NCI-H1417 treated with DMSO at 0.1 percent for 48 hours (cell line): ENCODE measurements at places on chromosomes 6 and 20.

GRCh38 chr6:75317503-75318206 lies 33.1 kb upstream of the TMEM30A start:
- DNase-seq: no peak

DNA sequence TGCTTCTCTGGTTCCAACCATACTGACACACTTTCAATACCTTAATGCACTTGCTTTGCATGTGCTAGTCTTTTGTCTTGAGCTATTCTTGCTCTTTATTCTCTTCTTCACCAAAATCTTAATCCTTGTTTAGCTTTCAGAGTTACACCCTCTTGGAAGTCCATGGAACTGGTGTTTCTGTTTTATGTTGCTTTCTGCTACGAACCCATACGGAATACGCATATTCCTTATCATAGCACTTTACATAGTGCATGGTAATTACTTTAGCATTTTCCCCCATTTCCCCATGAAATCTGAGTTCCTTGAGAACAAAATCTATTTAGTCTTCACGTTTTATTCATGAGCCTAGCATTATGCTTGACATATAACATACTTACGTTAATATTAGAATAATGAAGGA lies 270.9 kb downstream of the NKAIN2 start:
- DNase-seq: no peak

- DNase-seq: no peak
Measured at GRCh38 chr6:31663961-31664789, 622 bp downstream of the GPANK1 start.

DNA sequence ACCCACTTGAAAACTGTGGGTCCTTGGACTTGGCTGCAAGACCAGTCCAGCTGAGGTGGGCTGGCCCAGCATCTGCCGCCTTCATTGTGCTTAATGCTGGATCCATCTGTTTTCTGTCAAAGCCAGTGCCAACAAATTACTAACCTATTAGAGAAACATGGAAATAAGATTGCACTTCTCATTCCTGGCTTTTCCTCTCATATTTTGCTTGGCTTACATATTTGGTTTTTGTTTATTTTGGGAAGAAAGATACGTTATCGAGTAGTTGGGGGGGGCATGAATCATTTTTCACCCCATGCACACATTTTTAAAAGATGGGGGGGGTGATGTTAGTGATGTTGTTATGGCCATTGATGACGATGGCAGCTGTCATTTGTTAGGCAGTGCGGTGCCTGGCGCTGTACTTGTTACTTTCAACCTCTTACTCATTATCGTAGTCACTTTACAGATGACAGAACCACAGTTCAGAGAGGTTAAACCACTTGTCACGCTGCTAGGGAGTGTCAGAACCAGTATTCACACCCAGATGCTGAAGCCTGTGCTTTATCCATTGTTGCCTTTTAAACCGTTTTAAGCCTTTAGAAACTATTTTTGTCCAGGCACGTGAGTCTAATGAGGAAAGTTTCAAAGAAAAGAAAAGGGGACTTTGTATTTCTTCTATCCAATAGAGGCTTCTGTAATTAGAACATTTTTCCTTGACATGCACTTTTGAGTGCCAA lies 180.0 kb downstream of the TMEM242 start:
- no peak for DNase-seq

GRCh38 chr20:38275815-38276550 lies 15.4 kb upstream of the KIAA1755 start:
- no peak for DNase-seq

DNA sequence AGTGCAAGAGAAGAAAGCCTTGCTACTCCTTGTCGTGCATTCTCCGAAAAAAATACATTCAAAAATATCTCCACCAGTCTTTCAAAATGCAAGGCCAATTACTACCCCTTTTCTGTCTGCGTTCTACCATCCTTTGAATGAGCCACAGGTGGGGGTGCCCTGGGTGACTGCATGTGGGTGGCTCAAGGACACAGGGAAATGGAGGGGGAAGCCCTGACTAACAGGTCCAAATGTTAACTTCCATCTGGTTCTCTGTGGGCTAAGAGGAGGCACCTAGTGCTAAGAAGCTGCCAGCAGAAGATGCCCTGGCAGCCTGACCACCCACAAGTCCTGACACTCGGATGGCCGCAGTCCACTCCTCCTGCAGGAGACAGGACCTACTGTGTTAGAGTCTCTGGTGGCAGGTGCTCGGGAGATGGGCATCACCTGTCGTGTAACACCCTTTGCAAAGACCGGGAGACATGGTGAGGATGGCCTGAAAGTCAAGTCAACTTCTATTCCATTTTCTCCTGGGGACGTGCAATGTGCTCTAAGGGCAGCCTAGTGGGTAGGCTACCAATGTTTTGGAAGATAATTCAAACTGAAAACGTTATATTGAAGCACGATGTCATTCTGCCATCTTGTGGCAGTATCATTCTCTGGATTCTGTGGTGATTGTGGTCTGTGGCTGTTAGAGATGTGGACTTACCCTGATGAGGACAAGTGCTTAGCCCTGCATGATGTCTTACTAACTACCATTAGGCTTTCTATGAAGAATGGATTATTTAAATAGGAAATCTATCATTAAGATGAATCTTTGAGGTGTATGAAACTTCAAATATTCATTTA lies 27.4 kb upstream of the IGF2R start:
- no peak for DNase-seq

GRCh38 chr6:45822246-45822812 lies 193.3 kb downstream of the CLIC5 start:
- no peak for DNase-seq

DNA sequence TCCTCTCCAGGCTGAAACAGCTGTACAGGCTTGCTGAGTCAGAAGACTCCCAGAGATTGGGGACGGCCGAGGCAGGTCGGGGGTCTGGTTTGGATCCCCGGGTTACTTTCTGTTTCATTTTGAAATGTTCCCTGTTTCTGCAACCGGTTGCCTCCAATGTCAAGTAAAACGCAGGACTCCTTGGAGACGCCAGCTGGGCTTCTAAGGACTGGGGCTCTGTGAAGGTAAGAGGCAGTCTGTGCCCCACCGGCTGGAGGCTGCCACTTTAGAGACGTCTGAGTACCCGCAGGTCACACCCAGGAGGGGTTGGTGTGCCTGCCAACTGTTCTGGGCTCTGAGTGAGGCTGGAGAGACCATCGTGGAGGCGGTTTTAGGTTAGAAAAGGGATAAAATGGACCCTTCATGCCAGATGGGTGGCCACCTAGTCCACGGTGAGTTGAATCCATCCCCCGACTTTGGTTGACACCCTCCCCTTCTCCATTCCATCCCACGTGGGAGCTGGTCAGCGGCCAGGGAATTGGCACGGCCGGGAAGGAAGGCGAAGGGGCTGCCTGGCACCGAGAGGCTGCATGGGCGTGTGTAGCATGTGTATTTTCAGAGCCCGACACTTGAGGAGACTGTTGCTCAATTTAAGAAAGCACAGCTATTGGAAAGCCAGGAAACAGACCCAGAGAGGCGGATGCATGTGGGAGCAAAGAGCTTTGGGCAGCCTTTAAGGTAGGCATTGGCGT lies 240.9 kb downstream of the PHACTR1 start:
- DNase-seq: no peak

GRCh38 chr6:15411766-15412165 lies 165.9 kb downstream of the JARID2 start:
- no peak for DNase-seq

GRCh38 chr20:19114410-19114809 lies 98.0 kb upstream of the SLC24A3 start:
- no peak for DNase-seq

- DNase-seq: no peak
Measured at GRCh38 chr20:35021831-35022230, 66.2 kb downstream of the MYH7B start.

DNA sequence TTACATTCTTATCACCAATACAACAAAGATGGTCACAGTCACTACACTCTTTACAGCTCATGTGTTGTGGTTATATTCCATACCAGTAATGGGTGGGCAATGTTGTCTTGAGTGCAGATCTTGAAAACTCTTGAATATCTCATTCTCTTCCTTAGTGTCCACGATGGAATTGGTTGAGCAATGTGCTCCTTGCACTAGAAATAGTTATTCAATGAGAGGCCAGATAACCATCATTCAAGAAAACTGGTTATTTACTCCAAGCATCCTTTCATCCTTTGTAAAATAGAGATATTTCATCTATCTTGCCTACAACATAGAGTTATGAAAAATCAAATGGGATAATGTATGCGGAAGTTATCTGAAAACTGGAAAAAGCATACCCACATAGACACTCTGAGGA lies 215.9 kb downstream of the ARHGAP18 start:
- DNase-seq: no peak

GRCh38 chr20:12775041-12775440 lies 233.7 kb upstream of the SPTLC3 start:
- DNase-seq: no peak

- no peak for DNase-seq
Measured at GRCh38 chr6:77650098-77650663, 2.7 kb upstream of the MEI4 start.

GRCh38 chr6:13866301-13866700 lies 51.9 kb upstream of the MCUR1 start:
- no peak for DNase-seq

DNA sequence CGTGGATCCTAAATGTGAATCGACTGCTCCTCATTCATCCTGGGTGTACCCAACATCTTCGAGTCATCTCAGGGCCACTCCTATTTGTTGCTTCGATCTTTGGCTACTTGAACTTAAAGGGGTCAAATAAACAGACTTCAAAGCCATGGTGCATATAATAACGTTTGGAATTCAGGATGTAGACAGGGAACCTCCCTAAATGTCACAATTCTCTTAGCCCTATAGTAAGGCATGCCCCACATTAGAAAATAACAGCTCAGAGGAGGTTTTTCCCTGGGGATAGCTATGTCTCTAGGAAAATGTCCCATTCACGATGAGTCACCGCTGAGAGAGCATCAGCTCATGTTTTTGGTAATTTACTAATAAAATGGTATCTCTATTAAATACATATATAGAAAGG lies 54.8 kb upstream of the BMP6 start:
- no peak for DNase-seq

GRCh38 chr6:107075951-107076381 lies 39.3 kb downstream of the BEND3 start:
- no peak for DNase-seq

DNA sequence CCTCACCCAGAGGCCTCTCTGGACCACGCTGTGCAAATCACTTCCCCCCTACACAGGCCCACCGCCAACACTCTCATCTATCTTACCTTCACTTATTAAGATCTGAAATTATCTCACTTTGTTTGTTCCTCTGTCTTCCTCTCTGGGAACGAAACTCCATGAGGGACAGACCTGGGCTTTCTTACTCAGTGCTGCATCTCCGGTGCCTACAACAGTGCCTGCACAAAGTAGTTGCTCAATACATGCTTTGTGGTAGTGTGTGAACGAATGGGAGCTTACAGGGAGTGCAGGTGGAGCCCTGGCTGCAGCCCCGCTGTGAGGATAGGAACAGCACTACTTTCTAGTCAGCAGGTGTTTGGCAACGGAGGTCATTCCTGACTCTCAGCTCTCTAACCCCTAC lies 5.3 kb downstream of the CASS4 start:
- DNase-seq: no peak

GRCh38 chr20:20520776-20521175 lies 152.9 kb downstream of the INSM1 start:
- no peak for DNase-seq

DNA sequence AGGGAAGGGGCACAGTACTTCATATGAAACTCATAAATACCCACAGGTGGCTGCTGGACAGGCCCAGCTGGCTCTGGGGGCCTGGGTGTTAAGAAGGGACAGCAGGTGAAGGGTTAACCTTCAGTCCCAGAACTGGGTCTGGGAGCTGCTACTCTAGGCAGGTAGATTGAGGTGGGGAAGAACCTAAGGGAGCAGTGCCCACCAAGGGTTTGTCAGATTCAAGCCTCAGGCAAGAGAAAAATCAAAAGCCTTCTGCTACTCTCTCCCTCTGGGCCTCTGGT lies 5.6 kb downstream of the RPL10A start:
- DNase-seq: no peak
